ENCODE measurements at places on chromosomes 7 and 10.

DNA sequence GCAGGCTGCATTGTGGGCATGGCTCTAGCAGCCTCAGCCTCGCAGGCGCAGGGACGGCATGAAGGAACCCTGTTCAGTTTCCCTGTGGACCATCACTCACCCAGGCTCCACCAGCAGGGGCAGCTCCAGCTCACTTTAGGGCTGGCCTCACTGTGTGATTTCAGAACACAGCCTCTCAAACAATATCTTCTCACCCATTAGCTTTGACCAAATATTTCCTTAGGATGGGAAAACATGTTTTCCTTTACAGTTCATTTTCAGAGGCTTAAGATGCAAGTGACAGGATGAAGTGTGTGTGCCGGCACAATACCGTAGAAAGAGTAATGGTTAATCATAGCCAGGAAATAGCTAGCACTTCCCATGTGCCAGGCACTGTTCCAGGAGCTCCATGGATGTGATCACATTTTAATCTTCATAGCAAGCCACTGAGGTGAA, 58.2 kb downstream of the LANCL2 start:
- DNase-seq, result no peak

DNA sequence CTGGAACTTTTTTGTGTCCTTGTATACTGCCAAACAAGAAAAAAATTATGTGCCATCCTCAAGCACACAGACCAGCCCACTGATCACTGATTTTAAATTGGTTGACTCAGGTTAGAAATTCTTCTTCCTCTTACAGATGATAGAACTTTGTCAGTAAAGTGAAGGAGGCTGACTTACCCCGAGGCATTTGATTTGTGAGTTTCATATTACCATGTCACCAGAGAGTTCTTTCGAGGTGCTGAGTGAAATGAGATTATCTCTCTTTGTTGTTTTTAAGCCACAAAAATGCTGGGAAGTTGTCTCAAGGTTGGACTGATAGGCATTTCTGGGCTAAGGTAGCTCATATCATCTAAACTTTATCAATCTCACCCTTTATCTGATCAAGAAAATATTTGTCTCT, 78.8 kb upstream of the FAM180A start:
- no peak for DNase-seq

- DNase-seq, result peak; percentile 82
These were observed 159.8 kb downstream of the PIP4K2A start for GRCh38 chr10:22554461-22555182.

DNA sequence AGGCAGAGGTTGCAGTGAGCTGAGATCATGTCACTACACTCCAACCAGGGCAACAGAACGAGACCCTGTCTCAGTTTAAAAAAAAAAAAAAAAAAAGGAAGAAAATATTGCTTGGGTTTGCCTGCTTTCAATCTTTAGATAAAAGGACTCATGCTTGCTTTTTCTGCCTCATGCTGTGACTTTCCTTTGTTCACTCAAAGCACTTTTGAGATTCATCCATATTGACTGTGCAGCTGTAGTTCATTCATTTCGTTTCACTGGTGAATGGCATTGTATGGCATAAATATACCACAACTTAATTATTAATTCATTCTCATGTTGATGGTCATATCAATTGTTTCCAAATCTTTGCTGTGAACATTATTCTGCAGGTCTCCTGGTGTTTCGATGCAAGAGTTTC, 97.6 kb upstream of the NFE2L3 start:
- no peak for DNase-seq

GRCh38 chr7:195010-195829, 2.8 kb downstream of the FAM20C start:
- no peak for DNase-seq

DNA sequence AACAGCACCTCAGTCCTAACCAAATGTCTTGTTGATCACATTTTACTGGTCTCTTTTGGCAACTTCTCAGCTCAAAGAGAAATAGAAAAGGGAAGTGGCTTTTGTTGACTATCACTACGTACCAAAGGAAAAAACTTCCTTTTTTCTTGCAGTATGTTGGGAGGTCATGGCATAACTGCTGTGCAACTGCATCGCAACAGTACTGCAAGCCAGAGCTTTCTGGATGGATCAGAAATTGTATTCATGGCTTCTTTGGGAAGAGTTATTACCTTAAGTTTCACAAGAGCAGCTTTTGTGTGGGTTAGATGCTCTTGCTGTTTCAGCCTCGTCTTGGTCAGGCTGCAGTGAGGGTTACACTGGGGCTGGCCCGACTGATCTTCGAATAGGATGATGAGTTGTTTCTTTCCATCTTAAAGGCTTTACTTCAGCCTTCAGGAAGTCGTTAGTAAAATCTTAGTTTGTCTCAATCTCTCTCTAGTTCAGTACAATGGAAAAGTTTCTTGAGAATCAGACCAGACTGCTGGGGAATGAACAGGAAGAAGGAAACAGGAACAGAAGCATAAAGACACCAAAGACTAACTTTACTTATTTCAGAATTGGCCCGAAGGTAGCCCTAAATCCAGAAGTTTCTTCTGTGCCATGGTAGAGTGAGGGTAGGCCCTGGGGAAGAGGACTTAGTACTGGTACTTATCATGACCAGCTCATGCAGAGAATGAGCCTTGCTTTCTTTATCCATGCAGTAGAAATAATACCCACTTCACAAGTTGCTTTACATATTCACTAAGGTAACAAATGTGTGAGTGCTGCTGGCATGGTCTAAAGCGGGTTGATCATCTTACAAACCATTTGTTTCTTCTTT, 153.6 kb downstream of the CELF2 start:
- DNase-seq, result no peak

- no peak for DNase-seq
These were observed 61.2 kb downstream of the HHEX start for GRCh38 chr10:92750791-92751533.

DNA sequence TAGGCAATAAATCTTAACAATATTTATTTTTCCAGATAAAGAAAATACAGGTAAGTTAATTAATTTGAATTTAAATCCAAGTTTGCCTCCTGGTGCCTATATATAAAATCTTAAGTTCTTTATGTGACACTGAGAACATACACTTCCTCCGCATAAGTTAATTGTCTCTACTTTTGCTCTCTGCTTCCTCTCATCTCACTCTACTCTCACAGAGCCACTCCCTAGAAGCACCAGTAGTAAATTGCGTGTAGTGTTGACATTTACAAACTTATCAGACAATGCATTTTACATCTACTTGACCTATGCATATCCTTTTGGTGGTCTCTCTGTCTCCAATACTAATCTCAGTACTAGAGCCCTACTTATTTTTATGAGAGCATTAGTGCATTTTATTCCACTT, 144.5 kb downstream of the ETV1 start:
- no peak for DNase-seq

- peak; percentile 99 for DNase-seq
These were observed 7.2 kb upstream of the FIS1 start for GRCh38 chr7:101251871-101252659.

DNA sequence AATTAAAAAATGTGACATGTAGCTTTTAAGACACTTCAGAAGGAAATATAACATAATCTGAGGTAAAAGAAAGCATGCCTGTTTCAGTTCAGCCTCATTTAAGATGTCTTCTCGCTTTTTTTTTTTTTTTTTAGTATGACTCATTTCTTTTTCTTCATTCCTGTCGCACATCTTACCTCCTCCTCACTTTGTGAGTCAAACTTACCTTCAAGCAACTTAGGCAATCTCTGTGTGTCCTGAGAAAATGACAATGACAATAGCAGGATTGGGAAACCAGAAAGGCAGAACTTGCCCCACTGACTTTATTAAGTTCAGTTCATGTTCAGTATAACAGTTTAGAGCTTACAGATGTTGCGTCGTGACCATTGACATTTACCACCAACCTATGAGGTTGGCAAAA, 7.7 kb downstream of the PTN start:
- DNase-seq, result no peak

- no peak for DNase-seq
These were observed at the start of gene C10orf53 for GRCh38 chr10:49679480-49679893. TSS of gene C10orf53 (plus strand) at chr10:49679651. CDS start at chr10:49679698, 47 bp downstream.

DNA sequence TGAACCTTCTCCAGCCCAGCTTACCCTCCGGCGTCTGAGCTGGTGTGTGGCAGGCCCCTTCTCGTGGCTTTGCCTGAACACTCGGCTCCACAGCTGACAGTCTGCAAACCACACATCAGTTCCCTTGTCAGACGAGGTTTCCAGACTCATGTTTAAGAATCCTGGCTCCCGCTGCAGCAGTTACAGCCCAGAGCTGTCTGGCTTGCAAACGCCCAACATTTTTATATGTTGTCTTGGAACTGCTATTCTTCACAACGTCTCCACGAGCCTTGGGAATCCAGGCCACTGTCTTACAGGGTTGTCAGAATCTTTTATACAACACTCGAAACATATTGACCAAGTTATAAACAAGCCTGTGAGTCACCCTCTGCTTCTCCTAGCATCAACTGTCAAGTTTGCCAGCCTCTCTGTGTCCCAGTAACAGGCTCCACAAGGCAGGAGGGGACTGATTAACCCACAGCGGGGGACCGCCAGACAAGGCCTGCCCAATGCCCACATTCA, 68.1 kb downstream of the TNS3 start:
- DNase-seq, result peak; percentile 37

- DNase-seq, result no peak
These were observed 974 bp downstream of the KIF11 start for GRCh38 chr10:92593619-92594588.

DNA sequence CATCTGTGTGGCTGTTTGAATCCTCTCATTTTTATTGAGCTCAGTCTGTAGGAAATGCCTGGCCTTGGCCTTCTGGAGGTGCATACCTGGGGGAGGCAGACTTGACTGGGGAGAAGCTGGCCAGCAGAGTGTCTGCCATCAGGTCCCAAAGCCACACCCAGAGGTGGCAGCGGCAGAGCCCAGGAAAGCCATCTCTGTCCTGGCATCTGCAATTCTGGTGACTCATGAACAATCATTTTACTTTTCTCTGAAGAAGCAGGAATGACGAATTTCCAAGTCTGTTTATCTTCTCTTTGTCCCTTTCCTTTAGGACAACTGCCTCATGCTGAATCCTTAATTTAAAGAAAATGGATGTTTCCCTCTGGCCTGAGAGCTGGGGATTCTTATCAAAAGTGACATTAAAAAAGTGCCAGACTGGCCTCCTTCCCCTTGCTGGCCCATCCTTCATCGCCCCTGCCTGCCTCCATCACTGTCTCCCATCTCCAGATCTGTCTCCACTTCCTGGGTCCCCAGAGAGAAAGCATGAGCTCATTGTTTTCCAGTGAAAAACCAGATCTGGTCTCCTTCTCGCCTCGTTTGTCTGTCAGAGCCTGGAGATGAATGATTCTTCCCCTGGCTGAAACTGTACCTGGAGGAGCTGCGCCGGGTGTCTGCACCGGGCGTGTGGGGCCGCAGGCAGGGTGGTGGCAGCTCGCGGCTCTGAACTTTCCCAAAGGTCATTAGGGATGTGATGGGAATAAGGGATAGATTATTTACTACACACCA, 124.5 kb downstream of the TMEM178B start:
- no peak for DNase-seq

GRCh38 chr10:100970914-100971811, 1.9 kb downstream of the SEMA4G start:
- DNase-seq, result no peak

GRCh38 chr7:69517985-69518704, 80.1 kb upstream of the AUTS2 start:
- no peak for DNase-seq

GRCh38 chr7:11239316-11239715, 265.6 kb downstream of the PHF14 start:
- DNase-seq, result no peak

DNA sequence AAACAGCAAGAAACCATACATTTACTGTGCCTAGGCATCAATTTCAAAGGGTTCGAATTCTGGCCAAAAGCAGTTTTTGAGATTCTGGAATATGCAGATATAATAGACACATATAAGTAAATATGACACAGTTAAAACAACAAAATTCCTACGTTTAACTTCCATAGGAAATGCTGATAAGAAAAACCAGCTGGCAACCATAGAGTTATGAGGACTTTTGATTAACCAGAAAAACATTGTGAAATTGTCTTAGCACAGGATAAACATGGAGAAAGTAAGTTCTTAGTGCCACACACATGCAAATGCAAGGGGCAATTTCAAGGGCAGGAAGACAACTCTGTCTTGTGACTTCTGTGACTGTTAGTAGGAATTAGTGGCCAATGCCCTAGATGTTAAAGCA, 702.1 kb downstream of the TNS3 start:
- DNase-seq, result no peak

GRCh38 chr7:157043745-157044144, 33.3 kb upstream of the MNX1 start:
- no peak for DNase-seq

- DNase-seq, result no peak
These were observed 15.6 kb downstream of the GAD2 start for GRCh38 chr10:26232174-26232573.

- DNase-seq, result no peak
These were observed 188.5 kb downstream of the JAZF1 start for GRCh38 chr7:27992097-27992496.

DNA sequence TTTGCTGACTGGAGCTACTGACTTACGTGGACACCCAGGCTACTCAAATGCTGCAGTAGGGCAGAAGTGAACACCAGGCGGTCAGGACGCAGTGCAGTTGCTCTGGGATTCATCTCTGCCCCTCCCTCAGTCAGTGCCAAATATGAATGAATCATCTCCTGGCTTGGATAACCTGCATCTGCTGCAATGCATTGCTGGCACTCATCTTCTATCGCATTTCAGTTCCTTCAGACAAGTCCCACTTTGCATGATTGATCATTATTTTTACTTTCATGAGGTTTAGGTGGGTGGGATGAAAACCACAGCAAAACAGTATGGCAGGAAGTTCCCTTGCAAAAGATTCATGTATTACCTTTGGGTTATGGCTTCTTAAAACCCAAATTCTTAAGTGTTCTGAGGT, 224.6 kb upstream of the NRP1 start:
- DNase-seq, result peak; percentile 21

- DNase-seq, result no peak
These were observed 153.4 kb downstream of the CUX1 start for GRCh38 chr7:101970801-101971200.

- no peak for DNase-seq
These were observed 133.7 kb upstream of the SH2B2 start for GRCh38 chr7:102152672-102153598.

- no peak for DNase-seq
These were observed 243.3 kb upstream of the CDC14C start for GRCh38 chr7:48681006-48681405.

DNA sequence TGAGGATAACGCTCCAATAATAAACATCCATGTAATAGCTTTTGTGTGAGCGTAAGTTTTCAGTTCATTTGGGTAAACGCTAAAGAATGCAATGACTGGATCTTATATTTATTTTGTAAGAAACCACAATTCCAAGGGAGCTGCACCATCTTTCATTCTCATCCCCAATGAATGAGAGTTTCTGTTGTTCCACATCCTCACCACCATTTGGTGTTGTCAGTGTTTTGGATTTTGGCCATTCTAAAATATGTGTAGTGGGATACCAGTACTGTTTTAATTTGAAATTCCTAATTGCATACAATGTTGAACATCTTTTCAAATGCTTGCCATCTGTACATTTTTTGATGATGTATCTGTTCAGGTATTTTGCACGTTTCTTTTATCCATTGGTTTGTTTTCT, 50.9 kb upstream of the SEMA3D start:
- DNase-seq, result no peak

DNA sequence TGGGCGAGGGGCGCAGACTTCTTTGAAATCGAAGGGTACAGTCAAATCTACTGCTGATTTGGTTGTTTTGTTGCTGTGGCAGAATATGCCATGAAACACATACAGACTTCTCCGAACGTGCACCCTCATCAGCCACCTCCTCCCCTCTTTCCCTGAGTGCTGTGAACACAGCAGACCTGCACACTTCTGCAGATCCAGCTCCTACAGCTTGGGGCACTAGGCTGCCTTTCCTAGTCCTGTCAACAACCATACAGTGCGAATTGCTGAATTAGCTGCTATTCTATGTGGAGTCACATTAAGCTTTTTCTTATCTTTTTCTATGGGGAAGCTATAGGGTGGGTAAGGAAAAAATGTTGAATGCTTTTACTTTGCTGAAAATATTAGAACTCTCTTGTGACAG, 57.5 kb downstream of the COL17A1 start:
- no peak for DNase-seq
